ENCODE measurements at places on chromosomes 13 and 19.
A peak's percentile ranks its signal among the peaks of the same experiment; 100 is the strongest.

DNA sequence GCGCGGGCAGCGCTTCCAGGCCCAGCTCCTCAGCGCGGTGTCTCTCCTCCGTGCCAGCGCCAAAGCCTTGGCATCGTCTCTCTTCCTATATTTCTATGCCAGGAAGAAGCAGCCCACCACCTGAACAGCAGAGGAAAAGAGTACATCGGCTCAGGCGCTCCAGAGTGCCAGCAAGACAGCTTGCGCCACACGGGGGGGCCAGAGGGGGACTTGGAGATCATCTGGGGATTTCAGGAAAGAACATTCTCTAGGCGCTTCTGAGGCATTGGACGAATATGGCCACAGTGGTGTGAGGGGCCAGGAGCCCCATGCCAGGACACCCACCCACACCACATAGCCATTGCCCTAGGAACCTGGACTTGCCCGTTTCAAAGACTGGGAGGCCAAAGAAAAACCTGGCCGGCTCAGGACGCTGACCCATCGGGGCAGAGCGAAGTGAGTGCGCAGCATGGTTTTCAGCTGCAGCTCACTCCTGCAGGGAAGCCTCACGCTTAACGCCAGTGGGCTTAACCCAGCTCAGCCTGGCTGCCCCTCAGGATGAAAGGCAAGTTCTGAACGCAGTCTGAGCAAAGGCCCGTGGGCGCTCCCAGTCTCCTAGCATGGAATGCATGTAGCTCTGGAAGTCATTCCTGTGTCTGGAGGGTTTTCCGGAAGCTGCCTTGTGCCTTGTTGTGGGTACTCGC, 62.1 kb downstream of the GGACT start:
- DNase-seq: no peak

- peak; percentile 92 for DNase-seq
Measured at GRCh38 chr13:26721251-26722121, 39.1 kb downstream of the GPR12 start.

DNA sequence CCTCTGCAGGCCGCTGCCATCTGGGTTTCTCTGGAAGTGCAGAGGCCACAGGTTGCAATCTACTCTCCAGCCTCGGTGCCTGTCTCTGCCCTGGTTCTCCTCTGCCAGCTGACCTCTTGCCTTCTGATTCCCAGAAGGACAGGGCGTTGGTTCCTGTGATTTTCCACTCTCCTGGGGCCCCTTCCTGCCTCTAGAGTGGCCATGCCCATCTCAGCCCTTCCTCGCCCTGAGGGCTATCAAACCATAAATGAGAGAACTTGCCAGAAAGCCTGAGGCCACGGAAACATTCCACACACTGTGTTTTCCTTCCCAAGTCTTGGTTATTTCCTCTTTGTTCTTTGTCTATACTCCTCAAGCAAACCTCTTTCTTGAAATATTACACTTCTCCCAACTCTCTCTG, 146.2 kb downstream of the SHISA2 start:
- no peak for DNase-seq

DNA sequence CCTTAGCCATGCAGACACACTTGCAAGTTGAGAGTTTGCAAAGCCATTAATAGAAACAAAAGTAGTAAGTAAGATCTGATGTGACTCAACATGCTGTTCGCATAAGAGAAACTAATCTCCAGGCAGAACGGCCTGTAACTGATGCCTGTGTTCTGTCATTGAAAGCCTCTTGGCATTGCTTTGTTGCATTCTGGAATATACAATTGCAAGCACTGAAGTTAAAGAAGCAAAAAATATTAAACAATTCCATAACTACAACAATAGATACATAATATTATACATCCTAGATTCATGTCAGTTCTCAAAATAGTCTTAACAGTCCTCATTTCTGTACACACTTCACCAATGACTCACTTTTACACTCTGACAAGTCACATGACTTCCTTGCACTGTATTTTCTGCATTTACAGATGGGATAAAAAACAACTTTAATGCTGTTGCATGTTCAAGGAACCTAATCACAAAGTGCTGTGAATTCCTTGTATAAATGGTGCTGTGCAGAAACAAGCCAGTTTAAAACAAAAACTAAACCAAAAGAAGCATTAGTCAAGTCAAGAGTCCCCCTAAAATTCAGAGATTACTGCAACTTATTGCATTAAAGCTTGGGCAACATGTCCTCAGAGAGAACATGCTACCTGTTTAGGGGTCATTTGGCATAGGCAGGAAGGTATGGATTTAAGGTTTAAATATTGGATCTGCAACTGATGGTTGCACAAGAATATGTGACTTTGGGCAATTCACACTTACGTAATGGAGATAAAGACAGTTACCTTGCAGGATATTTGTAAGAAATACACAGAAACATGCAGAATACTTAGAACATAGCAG, 79.5 kb upstream of the SERP2 start:
- peak; percentile 23 for DNase-seq

DNA sequence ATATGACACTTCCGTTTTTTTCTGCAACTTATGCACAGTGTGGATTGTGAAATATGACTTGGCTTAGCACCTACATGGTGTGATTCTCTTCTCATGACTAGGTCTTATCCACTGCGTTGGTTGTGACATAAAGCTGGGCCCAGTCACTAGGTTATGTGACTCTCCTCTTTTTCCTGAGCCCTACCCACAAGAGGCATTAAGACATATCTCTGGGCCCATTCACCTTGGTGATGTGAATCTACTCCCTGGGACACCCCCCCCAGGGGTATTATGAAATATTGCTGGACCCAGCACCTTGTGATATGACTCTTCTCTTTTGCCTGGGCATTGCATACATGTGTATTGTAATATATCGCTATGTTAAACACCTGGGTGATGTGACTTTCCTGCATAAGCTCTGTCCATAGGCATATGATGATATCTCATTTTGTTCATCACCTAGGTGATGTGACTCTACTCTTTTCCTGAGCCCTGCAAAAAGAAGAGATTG, 85.8 kb upstream of the ZNF43 start:
- no peak for DNase-seq

DNA sequence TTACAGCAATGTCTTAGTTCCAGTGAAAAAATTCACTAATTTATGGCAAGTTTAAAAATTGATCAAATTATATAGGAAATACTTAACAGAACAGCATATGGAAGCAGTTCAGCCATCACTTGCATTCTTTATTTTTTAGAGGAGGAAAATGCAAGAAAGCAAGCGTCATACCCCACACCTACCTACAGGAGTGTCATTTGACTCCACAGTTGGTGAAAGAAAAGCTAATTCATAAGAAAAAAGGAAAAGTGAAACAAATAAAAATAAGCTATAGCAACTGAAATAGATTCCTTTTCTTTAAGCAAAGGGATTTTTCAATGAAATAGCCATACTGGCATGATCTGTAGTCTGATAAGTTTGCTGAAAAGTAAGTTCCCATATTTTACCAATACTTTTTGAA, 111.0 kb downstream of the DOCK9 start:
- no peak for DNase-seq

- no peak for DNase-seq
Measured at GRCh38 chr19:9751446-9751845, 17.1 kb downstream of the ZNF846 start.

DNA sequence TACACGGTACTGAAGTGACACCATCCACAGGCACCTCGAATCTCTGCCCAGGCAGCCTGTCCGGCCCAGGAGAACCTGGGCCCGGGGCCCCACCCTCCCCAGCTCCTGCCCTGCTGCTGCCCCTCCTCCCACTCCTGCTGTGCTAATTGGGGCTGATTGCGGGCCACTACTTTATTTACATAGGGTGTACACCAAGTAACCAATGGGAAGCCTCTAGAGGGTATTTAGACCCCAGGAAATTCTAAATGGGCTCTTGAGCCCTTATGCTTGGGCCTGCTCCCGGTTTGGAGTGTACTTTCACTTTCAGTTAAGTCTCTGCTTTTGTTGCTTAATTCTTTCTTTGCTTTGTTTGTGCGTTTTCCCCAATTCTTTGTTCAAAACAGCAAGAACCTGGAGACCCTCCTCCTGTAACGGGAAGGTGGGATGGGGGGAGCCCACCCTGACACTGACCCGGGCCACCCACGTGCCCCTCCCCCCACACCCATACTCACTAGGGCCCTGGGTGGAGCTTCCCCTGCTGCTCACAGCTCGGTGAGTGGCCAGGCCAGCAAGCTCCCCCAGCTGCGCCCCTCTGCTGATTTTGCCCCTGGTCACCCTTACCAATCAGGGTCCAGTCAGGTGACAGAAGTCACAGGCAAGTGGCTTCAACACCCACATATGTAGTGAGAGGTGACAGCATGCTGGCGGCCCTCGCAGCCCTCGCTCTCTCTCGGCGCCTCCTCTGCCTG, 9.4 kb downstream of the SCGB2B2 start:
- DNase-seq: no peak

GRCh38 chr19:42403586-42403985, 13.5 kb upstream of the CNFN start:
- no peak for DNase-seq

DNA sequence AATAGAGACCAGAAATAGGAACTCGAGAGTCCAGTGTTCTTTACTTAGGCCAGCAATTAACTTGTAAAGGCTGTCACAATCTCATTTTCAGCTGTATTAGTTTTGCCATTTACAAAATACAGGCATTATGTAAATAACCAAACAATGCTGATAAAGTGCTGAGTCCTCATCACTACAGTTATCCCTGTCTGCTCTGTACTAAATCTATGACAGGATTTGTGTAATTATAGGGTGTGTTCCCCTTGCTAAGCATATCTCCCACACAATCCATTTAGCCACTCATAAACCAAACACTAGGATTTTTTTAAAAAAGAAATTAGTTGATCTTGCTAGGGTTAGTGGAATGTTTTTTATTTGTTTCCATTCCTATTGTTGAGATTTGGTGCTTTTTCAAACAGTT, 23.2 kb downstream of the PDX1 start:
- no peak for DNase-seq

DNA sequence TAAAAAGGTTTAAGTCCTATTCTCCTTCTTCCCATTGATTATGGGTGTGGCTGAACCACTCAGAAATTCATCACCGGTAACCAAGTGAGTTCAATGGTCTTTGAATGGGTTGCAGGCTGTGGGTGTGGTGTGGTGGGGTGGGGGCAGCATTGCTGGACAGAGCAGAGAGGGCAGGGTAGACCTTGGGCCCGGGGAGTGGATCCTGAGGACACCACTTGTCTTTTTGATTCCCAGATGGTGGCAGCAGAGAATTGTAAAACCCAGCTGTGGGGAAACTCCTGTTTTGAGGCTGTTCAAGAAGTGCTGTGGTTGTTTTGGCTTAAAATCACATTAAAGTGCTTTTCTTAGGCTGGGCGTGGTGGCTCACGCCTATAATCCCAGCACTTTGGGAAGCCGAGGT, 45.8 kb upstream of the RGCC start:
- peak; percentile 45 for DNase-seq

DNA sequence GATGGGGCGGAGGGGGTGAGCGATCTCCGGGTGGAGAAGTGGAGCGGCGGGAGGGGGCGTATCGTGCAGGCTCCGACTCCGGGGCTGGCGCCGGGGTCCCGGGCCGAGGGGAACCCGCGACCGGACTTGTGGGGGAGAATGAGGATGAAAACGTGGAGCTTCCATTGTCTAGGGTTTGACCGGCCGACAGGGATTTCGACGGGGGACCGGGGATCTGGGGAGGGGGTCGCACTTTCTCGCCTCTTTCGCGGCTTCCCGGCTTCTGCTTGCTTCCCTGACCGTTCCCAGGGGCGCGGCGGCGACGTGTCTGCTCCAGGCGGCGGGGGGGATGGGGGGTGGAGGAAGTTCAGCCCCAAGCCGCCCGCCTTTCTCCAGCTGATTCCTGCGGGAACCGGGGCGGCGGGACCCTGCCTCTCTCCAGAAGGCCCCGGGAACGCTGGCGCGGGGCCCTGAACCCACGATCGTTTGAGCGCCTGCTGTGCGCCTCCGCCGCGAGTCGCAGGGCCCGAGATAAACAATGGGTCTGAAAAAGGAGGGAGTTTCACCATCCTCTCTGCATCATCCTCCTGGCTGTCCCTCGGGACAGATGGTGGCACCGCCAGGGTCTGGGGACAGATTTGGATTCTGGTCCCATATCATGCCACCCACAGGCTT, 790 bp downstream of the TPM4 start:
- no peak for DNase-seq

DNA sequence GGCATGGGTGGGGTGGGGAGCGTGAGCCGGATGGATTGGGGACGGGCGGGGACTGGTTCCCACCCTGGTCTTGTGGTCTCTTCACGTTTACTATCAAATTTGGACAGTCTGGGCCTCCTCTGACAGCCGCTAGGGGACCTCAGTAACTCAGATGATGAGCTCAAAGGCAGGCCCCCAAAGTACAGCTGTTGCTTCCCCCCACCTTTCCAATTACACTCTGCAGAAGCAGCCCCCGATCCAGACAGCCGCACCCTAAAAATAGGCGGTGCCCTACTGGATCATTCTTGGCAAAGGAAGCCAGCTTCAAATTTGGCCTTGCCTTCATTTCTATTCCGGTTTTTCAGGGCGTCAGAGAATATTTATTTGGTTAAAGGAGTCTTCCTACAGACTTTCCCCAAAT, 1.9 kb upstream of the FOXO1 start:
- DNase-seq: peak; percentile 53

DNA sequence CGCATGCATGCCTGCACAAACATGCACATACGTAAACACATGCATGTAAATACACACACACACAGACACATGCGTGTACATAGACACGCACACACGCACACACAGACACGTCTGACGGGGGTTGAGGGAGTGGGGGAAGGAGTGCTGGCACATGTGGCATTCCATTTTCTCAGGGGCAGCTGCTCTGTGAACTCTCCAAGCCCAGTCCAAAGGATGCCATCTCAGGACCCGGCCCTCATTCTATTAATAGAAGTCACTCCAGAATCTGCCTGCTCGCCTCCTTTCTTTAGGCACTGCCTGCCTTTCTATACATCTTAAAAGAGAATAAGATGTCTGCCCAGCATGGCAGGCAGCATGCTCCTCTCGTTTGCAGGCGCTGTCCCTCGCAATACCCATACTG, 5.3 kb downstream of the ARHGEF7 start:
- no peak for DNase-seq

DNA sequence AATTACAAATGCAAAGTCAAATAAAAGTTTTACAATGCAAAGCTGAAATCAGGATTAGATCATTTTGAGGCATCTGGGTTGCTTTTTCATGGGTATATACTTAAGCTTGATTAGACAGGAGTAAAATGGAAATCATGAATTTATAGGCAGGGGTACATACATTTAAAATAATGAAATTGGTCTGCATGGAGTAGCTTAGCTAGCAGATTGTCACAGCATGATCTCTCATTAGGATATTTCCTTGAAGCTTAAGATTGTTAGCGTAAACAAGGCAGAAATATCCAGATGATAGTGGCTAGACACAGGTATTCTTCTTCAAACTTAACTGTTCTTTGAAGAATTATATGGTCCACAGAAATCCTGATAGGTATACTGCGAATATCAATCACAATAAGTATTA, 1627.0 kb upstream of the PCDH20 start:
- no peak for DNase-seq

- no peak for DNase-seq
Measured at GRCh38 chr13:96934889-96935489, 59.3 kb downstream of the OXGR1 start.

GRCh38 chr13:23462815-23463559, 29.5 kb upstream of the SACS start:
- no peak for DNase-seq

- DNase-seq: no peak
Measured at GRCh38 chr13:96238861-96239260, 149.0 kb downstream of the HS6ST3 start.

- DNase-seq: no peak
Measured at GRCh38 chr13:20462533-20462915, 63.1 kb downstream of the CRYL1 start.

- DNase-seq: no peak
Measured at GRCh38 chr19:17118957-17119356, 43.4 kb downstream of the MYO9B start.

- no peak for DNase-seq
Measured at GRCh38 chr13:101398191-101398590, 18.1 kb downstream of the NALCN start.
